ENCODE measurements at places on chromosomes 6 and 20.

GRCh38 chr20:15071085-15071808 is 733.8 kb upstream of the FLRT3 start:
- no peak for DNase-seq

DNA sequence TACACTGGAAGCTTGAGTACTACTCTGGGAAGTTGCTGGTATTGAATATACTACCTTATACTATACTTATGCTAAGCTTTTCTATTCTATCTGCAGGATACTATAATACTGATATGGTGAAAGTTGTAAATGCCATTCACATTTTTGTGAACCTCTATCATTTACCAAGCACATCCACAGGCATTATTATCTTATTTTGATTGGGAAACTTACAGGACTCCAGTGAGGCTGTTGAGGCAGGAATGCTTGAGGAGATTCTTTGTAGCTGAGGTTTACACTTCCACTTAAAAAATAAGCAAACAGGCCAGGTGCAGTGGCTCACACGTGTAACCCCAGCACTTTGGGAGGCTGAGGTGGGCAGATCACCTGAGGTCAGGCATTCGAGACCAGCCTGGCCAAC is 442.9 kb downstream of the QKI start:
- no peak for DNase-seq

DNA sequence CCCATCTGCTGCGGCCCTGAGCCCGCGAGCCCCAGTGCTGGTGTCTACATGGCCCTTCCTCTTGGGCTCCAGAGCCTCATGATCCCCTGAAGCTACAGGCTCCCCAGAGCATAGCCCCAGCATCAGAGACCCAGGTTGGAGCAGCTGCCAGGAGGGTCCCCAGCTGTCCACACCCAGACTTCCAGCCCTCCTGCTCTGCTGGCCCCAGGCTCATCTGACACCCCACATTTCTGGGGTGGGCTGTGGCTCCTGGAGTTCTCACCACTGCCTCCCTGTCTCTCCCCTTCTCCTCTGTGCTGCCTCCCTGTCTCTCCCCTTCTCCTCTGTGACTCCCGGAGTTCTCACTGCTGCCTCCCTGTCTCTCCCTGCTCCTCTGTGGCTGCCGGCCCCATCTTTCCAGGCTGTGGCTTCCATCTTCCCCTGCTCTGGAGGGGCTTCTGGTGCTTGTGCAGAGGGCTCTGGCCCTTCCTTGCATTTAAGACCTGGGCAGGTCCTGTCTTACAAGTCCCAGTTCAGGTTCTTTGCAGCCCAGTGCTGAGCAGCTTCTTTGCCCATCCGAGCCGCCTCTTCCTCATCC is 108.1 kb downstream of the ERMARD start:
- no peak for DNase-seq

DNA sequence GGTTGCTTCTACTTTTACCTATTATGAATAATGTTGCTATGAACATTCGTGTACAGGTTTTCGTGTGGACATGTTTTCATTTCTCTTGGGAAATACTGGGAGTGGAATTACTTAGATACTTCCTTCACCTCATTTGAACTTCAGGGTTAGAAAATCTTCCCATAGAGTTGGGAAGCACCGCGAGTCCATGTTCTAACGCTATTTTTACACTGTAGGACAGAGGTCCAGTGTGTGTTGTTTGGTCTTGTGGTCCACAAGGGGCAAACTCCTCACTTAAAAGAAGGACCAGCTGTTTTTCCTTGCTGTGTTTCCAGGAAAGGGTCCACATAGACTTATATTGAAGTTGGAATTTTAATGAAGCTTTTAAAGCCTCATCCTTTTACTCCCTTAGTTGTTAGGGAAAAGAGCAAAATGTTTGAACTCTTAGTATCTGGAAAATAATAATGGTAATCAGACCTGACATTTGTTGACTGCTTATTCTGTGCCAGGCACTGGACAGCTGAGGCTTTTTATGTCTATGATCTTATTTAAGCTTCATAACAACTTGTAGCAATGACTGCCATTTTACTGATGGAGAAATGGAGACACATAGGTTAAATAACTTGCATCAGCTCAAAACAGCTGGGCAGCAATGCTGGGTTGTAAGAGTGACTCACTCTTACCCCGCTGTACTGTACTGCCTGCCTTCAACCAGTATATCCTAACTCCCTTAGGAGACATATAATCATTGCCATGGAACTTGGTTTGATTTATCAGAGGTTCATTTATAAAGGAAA is 52.0 kb downstream of the CDC5L start:
- DNase-seq: peak; percentile 49

- no peak for DNase-seq
These were observed 122.4 kb downstream of the MRPL14 start for GRCh38 chr6:44004625-44005506.

GRCh38 chr20:19277381-19277780 is 64.9 kb downstream of the SLC24A3 start:
- no peak for DNase-seq

DNA sequence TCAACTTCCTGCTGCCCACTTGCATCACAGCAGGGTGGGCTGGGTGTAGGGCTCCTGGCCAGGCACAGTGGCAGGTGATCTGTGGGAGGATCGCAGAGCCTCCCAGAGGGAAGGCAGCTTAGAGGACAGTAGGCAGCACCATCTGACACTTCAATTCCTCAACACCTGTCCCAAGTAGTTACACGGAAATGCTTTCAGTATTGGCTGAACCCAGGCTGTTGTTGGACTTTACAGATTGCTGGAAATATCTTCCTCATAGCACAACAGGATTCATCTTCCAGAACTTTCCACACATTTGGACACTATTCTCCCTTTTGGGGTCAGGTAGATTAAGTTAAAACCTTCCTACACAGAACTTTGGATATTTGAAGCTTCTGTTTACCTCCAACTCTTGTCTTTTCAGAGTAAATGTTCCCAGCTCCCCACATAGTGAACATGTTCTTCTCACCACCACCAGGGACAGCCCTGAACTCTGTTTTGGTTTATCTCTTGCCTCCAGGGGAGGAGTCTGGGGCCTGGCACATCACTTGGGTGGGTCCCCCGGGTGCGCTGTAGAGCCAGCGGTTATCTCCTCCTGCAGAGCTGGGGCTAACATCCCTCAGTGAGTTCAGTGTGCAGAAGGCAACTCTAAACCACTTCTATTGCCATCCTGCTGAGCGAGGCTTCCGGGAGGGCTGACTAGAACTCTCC is 3.5 kb upstream of the SLC22A2 start:
- no peak for DNase-seq

DNA sequence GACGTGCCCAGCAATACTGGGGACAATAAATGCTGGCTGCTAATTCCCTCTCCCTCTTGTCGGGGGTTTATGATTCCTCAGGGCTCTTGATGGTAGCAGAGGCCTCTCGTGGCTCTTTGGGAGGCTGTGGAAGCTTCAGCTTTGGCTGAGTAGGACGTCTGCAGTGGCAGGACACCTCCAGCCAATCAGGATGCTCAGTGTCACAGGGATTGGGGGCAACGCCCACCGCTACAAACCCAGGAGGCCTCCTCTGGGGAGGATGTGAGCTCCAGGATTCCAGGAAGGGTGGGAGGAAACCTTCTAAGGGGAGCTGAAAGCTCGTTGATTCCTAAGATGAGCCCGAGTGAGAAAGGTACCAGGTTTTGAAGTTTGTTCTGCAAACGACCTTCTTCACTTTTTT is 19.4 kb downstream of the RSPO4 start:
- no peak for DNase-seq

GRCh38 chr20:403582-403957 is 4.5 kb upstream of the RBCK1 start:
- no peak for DNase-seq

GRCh38 chr6:10465629-10466499 is 51.0 kb upstream of the TFAP2A start:
- no peak for DNase-seq

DNA sequence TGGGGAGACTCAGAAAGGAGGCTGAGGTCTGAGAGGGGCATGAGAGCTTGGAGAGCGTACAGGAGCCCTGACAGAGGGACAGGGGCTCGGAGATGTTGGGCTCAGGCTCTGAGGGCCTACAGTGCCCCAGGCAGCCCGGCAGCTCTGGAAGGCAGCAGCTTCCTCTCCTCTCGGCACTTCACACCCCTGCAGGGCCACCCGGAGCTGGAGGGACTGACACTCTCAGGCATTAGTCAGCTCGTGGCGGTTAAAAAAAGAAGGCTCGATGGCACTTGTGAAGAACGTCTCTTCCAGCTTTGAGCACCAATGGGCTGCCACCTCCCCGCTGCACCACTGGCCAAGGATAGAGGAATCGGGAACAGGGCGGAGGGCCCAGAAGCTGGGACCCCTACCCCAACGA is 62.6 kb upstream of the SIRPA start:
- no peak for DNase-seq

- DNase-seq: no peak
These were observed 155.4 kb upstream of the SYNDIG1 start for GRCh38 chr20:24314053-24314452.

DNA sequence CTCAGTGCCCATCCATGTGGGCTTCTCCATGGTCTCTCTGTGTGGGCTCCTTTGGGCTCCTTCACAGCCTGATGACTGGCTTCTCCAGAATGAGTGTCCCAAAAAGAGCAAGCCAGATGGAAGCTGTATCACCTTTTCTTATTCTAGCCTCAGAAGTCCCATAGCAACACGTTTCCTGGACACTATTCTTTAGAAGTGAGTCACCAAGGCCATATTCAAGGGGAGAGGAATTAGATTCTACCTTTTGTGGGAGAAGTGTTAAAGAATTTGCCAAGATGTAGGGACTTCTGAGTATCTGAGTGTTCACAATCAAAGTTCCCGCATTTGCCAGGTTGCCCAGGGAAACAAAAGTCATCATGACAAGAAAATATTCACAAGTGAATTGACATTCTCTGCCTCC is 20.7 kb upstream of the TBC1D22B start:
- DNase-seq: peak; percentile 69

- no peak for DNase-seq
These were observed 1.5 kb downstream of the DEK start for GRCh38 chr6:18262702-18263417.

DNA sequence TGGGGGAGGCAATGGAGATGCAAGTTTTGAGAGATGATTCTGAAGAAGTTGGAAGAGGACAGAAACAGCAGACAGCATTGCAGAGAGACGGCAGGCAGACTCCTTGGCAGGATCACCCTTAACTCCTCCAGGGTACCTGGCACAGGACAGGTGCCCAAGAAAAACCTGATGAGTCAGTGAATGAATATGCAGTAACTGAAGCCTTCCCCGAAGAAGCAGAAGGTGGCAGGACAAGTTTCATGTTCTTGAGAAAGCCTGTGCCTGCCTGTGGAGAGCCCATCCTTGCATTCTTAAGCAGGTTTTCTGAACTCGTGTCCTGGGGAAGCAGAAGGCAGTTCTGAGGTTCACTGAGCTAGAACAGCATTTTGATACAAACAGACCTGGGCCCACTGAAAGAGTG is 79.6 kb upstream of the SASH1 start:
- DNase-seq: no peak

GRCh38 chr20:16262594-16262993 is 310.7 kb downstream of the KIF16B start:
- DNase-seq: no peak

DNA sequence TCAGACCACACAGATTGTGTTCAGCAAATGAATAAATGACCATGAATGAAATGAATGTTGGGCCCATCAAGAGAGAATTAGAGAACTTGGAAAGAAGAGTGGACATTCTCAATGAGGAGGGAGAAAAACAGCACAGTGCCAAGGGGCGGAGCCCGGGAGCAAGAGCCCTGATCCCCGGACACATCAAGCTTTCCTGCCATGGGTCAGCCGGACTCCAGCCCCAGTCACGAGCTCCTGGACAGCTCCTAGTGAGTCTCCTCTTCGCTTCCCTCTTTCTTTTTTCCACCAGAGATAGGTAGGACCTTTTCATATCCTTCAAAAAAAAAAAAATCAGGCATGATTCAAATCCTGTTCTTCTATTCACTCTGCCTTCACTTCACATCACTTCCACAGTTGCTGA is 274.2 kb downstream of the NRN1 start:
- DNase-seq: no peak

- DNase-seq: no peak
These were observed 25.1 kb upstream of the PNPLA1 start for GRCh38 chr6:36244641-36245280.

DNA sequence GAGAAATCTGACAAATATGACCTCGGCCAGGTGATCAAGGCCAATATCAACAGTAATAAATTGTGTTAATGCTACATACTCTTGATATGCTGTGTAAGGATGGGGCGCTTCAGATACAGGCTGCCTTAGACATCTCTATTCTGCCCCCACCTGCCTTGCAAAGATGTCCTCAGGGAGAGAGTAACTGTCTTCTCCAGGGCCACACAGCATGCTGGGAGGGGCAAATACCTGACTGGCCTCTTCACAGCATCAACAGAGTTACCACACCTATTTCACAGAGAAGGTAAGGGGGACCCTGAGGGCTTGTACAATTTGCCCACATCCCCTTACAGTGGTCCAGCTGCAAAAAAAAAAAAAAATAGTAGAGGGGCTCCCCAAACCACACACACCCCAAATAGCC is 17.2 kb upstream of the KIAA1755 start:
- no peak for DNase-seq

DNA sequence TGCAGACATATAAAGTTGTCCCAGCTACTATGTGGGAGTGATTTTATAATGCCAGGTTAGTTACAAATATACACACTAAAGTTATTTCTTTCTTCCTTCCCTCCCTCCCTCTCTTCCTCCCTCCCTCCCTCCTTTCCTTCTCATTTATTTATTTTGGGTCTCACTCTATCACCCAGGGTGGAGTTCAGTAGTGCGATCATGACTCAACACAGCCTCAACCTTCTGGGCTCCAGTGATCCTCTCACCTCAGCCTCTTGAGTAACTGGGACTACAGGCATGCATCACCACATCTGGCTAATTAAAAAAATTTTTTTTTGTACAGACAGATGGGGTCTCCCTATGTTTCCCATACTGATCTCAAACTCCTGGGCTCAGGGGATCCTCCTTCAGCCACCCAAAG is 59.2 kb downstream of the PHF20 start:
- DNase-seq: peak; percentile 26

- peak; percentile 32 for DNase-seq
These were observed 77.3 kb downstream of the SLC22A23 start for GRCh38 chr6:3379482-3380060.

DNA sequence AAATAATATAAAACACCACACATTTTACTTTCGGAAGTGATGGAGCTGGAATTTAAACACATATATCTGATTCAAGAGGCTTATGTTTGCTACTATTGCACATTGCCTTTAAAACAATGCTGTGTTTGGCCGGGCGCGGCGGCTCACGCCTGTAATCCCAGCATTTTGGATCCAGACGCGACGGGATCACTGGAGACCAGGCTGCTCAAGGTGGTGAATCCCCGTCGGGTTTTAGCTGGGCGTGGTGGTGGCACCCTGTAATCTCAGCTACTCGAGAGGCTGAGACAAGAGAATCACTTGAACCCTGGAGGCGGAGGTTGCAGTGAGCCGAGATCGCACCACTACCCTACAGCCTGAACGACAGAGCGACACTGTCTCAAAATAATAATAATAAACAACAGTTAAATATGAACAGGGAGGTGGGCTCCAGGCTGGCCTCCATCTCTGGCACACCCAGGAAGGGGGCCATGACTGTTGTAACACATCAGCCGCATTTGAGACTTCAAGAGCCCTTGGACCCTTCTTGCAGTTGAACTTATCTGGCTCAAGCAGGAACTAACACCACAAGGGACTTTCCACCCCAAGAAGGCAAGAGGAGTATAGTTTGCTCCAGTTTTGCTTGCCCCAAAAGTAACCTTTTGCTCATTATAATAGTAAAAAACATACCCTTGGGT is 127.1 kb upstream of the ZNF184 start:
- no peak for DNase-seq

GRCh38 chr6:52076791-52077179 is 10.6 kb downstream of the PKHD1 start:
- no peak for DNase-seq
